Effector memory CD8-positive, alpha-beta T cell (primary cell): ENCODE measurements at places on chromosomes 7 and 10.

GRCh38 chr10:28118985-28119628, 120.2 kb upstream of the ODAD2 start:
- H3K27ac ChIP-seq: no peak overlapping the region
- no peaks in the 10 kb centered on the region for H3K4me1 ChIP-seq
- no peak overlapping the region for H3K4me3 ChIP-seq
- no peak for DNase-seq
- H3K36me3 ChIP-seq: peaks cover 40% of the 10 kb centered on the region
- H3K27me3 ChIP-seq: no peaks in the 10 kb centered on the region

GRCh38 chr7:135834266-135834665, 85.7 kb upstream of the FAM180A start:
- peak overlapping the region; percentile 19 for H3K4me3 ChIP-seq
- no peak for DNase-seq
- H3K4me1 ChIP-seq: peaks cover 35% of the 10 kb centered on the region
- no peaks in the 10 kb centered on the region for H3K27me3 ChIP-seq
- H3K27ac ChIP-seq: peak overlapping the region; percentile 12

GRCh38 chr7:7701527-7701926, 16.9 kb downstream of the RPA3 start:
- H3K4me1 ChIP-seq: peaks cover 10% of the 10 kb centered on the region
- peak overlapping the region; percentile 6 for H3K27ac ChIP-seq
- H3K27me3 ChIP-seq: no peaks in the 10 kb centered on the region
- no peak for DNase-seq

- H3K4me3 ChIP-seq: no peak overlapping the region
- no peak overlapping the region for H3K27ac ChIP-seq
- no peaks in the 10 kb centered on the region for H3K27me3 ChIP-seq
- no peak for DNase-seq
Measured at GRCh38 chr10:129509835-129510234, 42.8 kb downstream of the MGMT start.

DNA sequence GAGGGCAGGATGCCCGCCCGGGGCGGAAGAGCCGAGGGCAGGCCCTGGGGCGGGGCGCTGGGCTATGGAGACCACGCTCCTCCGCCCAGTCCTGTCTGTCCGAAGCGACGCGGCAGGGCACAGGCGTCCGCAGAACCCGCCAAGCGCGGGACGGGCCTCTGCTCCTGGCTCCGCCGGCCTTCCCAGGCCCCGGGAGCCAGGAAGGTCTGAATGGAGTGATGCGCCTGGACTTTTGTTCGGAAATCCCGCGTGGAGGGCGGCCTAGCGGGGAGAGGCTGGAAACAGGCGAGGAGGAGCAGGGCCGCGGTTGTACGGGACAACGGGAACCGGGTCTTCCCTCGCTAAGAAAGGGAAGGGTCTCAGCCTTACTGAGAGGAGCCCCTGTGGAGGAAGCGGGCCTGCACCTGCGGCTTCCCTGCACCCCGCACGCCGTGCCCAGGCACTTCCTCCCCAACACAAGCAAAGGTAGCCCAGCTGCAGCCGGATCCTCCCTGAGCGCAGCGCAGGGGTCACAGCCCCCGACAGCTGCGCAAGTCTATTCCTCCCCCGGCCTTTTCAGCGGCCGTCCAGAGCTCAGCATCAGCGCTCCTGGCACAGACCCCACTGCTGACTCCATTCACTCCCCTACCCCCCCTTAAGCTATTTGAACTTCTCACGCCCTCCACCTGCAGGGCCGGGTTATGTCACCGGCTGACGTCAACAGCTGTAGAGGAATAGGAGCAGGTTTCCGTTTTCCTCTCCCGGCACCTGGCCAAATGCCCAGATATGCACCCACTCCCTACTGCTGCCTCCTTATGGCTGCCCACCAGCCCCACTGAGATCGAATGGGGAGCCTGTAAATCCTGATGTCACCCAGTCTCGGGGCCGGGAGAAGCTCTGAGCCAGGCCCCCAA, 143.2 kb upstream of the RET start:
- no peaks in the 10 kb centered on the region for H3K36me3 ChIP-seq
- peaks cover 67% of the 10 kb centered on the region for H3K27me3 ChIP-seq
- H3K27ac ChIP-seq: no peak overlapping the region
- peak overlapping the region; percentile 50 for H3K4me3 ChIP-seq
- DNase-seq: no peak

DNA sequence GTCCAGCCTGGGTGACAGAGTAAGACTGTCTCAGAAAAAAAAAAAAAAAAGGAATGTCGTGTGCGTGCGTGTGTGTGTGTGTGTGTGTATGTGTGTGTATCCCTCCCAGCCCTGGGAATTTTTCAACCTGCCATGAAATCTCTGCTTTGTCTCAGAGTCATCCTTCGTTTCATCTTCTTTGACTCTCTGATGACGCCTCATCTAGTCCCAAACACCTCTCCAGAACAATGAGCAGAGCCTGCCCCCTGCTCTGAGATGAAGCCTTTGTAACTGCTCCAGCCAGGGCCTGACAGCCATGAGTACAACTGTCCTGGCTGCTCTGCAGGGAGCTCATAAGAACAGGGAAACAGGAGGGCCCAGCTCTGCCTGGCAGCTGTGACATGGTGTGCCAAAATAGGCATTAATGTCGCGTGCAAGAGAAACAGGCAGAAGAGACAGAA, 149.5 kb downstream of the FAM107B start:
- no peaks in the 10 kb centered on the region for H3K36me3 ChIP-seq
- H3K4me1 ChIP-seq: no peaks in the 10 kb centered on the region
- DNase-seq: no peak
- H3K4me3 ChIP-seq: no peak overlapping the region

DNA sequence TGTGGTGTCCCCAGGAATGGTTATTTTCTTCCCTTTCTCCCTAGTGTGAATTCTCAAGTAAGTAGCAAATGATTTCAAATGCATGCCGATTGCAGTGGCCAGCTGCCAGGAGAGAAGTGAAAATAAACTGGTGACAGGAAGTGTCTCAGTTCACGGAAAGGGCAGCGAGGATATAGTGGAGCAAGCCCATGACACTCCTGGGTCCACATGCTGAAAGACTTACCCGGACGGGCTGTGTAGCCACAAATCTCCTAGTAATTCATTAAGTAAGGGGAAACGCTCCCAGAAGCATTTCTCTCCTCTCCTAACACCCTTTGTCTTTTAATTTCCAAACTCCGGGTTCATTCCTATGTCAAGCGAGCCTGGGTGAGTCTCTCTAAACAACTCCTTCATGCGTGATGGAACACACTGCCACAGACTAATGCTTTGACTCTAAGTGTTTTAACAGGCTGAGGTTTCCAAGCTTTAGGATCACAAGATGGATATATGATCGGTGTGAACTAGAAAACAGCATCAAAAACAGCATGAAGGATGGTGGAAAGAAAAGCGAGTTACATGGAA, 125.6 kb downstream of the CYP26A1 start:
- H3K36me3 ChIP-seq: no peaks in the 10 kb centered on the region
- no peak overlapping the region for H3K27ac ChIP-seq
- H3K4me1 ChIP-seq: peaks cover 6% of the 10 kb centered on the region
- DNase-seq: no peak
- no peak overlapping the region for H3K4me3 ChIP-seq

GRCh38 chr7:158646766-158647474, 57.7 kb downstream of the NCAPG2 start:
- H3K27ac ChIP-seq: no peak overlapping the region
- no peaks in the 10 kb centered on the region for H3K27me3 ChIP-seq
- H3K4me3 ChIP-seq: no peak overlapping the region
- H3K4me1 ChIP-seq: peaks cover 2% of the 10 kb centered on the region
- no peak for DNase-seq

GRCh38 chr10:129627442-129627841, 160.4 kb downstream of the MGMT start:
- H3K27ac ChIP-seq: no peak overlapping the region
- H3K27me3 ChIP-seq: no peaks in the 10 kb centered on the region
- H3K4me1 ChIP-seq: no peaks in the 10 kb centered on the region
- H3K4me3 ChIP-seq: no peak overlapping the region
- no peak for DNase-seq
- no peaks in the 10 kb centered on the region for H3K36me3 ChIP-seq

DNA sequence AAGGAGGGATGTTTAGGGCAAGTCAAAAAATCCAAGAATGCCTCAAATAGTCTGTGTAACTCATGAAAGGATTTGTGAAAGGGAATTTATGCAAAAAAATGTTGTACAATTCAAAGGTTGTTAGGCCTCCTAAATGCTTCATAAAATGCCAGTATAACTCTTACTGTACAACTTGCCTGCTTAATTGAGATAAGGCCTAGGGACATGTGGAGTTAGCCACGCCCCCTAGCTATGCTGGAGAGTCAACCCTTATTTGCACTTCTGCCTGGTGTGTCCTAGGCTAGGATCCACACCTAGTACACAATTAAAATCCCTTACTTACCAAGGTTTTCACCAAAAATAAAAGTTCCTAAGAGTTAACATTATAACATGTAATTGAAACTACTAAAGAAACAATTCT, 77.2 kb downstream of the ZNF680 start:
- DNase-seq: no peak
- H3K27ac ChIP-seq: no peak overlapping the region
- H3K4me3 ChIP-seq: no peak overlapping the region
- H3K4me1 ChIP-seq: no peaks in the 10 kb centered on the region
- no peaks in the 10 kb centered on the region for H3K27me3 ChIP-seq
- no peaks in the 10 kb centered on the region for H3K36me3 ChIP-seq

DNA sequence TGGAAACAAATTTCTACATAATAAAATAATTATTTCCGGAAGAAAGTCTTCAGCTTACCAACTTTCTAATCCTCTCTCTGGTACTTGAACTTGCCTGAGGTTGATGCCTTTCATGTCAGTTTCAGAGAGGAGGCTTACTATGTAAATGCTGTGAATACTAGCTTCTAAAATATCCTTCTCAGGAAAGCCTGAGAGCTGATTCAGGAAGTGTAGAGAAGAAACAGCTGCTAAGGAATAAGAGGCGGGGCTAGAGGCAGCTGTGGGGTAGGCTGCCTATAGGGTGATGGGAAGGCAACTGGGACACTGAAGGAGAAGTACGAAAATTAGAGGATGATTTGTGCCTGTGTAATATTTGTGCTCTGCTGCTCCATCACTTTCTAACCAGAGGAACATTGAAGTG, 69.3 kb downstream of the AVL9 start:
- peaks cover 32% of the 10 kb centered on the region for H3K36me3 ChIP-seq
- H3K27me3 ChIP-seq: no peaks in the 10 kb centered on the region
- no peak overlapping the region for H3K27ac ChIP-seq
- no peak for DNase-seq

GRCh38 chr10:110733218-110733952, 89.2 kb downstream of the RBM20 start:
- no peak overlapping the region for H3K27ac ChIP-seq
- H3K4me1 ChIP-seq: peaks cover 7% of the 10 kb centered on the region
- H3K27me3 ChIP-seq: peaks cover 45% of the 10 kb centered on the region
- H3K4me3 ChIP-seq: no peak overlapping the region

GRCh38 chr7:28957064-28957750, 923 bp downstream of the TRIL start:
- no peaks in the 10 kb centered on the region for H3K36me3 ChIP-seq
- peaks cover 9% of the 10 kb centered on the region for H3K4me1 ChIP-seq
- no peak for DNase-seq

GRCh38 chr10:28716748-28717147, 39.4 kb downstream of the BAMBI start:
- H3K27ac ChIP-seq: no peak overlapping the region
- H3K27me3 ChIP-seq: peaks cover 30% of the 10 kb centered on the region
- no peak overlapping the region for H3K4me3 ChIP-seq
- no peaks in the 10 kb centered on the region for H3K36me3 ChIP-seq

DNA sequence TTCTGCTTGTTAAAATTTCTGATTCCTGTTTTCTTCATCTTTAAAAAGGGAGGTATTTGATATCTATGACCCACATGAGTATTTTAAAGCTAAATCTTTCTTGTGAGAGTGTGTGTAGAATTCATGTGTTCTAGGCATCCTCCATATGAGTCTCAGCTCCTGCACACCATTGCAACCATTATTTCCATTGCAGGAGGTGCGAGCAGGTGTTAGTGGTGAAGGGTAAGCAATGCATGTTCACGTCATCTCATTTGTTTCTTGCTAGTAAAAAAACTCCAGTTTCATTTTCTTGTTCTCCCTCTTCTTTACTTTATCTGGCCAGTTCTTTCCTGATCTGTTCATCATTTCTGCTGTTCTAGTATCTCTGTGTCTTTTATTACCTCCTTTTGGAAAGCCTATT, 100.5 kb downstream of the ADRA2A start:
- no peak overlapping the region for H3K4me3 ChIP-seq
- H3K4me1 ChIP-seq: peaks cover 4% of the 10 kb centered on the region
- peaks cover 55% of the 10 kb centered on the region for H3K27me3 ChIP-seq
- DNase-seq: no peak
- H3K36me3 ChIP-seq: no peaks in the 10 kb centered on the region
- H3K27ac ChIP-seq: no peak overlapping the region

- H3K27ac ChIP-seq: no peak overlapping the region
- no peaks in the 10 kb centered on the region for H3K27me3 ChIP-seq
- no peak for DNase-seq
- H3K4me3 ChIP-seq: no peak overlapping the region
Measured at GRCh38 chr10:68165643-68166042, 56.4 kb downstream of the MYPN start.

DNA sequence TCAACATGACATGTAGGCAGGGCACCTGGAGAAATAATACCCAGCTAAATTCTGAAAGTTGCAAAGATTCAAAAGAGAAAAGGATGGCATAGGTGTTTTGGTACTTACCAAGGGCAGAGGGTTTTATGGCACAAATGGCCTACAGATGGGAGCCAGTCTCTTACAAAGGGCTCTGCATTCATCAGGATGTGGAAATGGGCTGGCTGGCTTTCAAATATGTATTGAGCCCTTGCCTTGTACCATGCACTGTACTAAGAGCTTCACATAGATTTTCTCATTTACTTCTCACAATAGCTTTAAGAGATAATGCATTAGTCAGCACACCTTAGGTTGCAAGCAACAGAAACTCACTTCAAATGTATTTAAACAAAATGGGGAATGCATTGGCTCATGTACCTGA, 327.1 kb downstream of the BICC1 start:
- no peaks in the 10 kb centered on the region for H3K4me1 ChIP-seq
- no peak for DNase-seq
- H3K27me3 ChIP-seq: peaks cover 10% of the 10 kb centered on the region
- H3K36me3 ChIP-seq: no peaks in the 10 kb centered on the region
- H3K27ac ChIP-seq: no peak overlapping the region
- no peak overlapping the region for H3K4me3 ChIP-seq

- no peaks in the 10 kb centered on the region for H3K4me1 ChIP-seq
- H3K36me3 ChIP-seq: no peaks in the 10 kb centered on the region
- DNase-seq: no peak
- no peak overlapping the region for H3K27ac ChIP-seq
- H3K4me3 ChIP-seq: no peak overlapping the region
Measured at GRCh38 chr10:105840288-105840770, 1199.2 kb downstream of the SORCS3 start.
